ENCODE measurements at places on chromosomes 5 and 9.

DNA sequence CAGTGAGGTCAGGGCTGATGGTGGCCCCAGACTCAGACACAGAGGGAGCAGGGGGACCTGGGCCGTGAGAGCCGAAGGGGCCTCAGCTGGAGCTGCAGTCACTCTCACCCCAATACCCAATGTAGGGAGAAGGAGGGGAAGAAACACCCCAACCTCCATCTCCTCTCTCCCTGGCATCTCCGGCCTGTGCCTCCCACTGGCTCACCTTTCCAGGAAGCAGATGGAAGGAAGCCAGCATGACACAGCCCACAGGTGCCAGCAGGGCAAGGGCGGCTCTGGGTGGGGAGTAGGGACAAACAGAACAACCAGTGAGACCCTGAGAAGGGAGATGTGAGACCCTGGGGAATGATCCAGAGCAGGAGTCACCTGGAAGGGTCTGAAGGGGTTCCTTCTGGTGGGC lies 3.0 kb upstream of the CRB2 start:
- no peak for DNase-seq

- no peak for DNase-seq
Observed at GRCh38 chr9:36187414-36187813, 3.3 kb upstream of the CLTA start.

DNA sequence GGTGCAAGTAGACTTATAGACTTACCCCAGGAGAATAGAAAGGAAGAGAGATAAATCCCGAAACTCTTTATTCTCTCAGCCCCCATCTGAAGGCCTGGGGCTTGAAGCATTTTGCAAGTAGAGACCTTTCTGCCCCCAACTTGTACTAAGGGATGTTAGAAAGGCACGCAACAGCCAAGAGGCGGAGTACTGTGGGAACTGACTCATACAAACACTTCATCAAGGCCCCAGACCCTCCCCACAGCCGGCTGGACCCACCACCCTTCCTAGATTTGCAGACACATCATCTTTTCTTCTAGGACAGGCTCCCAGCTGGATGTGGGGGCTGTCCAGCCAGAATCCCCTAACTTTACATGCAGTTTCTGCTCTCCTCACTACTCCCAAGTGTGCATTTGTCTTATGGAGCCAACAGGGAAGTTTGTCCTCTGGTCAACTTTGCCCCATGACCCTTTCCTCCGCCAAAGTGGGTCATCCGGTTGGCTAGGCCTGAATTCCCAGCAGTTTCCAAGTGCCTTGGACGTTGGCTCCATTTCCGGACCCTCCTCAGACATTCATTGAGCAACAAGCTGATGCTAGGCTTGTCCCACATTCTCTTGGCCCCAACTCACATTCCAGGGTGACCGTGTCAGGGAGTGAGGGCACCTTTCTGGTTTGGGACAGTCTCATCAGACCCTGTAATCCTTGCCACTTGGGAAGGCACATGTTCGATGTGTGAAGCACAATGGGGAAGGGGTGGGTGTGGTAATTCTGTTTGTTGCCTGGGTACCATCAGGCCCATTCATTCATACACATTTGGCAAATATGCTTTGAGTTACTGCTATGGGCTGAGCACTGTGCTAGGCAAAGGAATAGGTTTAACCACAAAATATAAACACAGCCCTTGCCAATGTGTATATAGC lies 64.6 kb downstream of the ABLIM3 start:
- DNase-seq = no peak

DNA sequence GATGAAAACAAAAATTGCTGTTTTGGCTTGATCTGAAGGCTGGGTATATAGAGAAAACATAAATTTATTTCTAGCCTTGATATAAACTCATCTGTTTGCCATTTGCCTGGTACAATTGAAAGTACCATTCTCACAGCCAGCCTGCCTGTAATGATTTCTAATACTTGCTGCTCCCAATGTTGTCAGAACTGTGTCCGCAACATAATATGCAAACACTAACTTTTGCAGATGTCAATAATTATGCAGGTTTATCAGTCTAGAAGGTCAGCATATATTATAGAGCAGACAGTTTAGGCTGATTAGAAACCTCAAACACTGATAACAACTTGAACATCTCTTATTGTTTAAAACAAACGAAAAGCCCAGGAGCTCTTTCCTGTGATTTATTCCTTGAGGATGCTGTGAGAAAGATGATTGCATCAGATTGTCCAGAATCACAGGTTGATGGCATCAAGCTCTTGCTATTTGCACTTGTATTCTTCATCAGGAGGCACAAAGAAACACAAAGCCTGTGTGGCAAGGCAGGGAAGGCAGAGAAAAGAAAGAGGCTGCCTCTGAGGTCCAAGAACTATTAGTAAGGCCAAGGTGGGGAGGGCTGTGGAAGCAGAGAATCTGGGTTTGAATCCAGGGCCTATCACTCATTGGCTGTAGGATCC lies 21.4 kb upstream of the HMHB1 start:
- DNase-seq = no peak

GRCh38 chr5:77306531-77306930 lies 96.1 kb downstream of the PDE8B start:
- no peak for DNase-seq

- DNase-seq = no peak
Observed at GRCh38 chr9:74107692-74108091, 389.4 kb upstream of the RORB start.

GRCh38 chr9:126687930-126688461 lies 74.3 kb downstream of the LMX1B start:
- no peak for DNase-seq

- DNase-seq = no peak
Observed at GRCh38 chr5:78823196-78823595, 161.9 kb downstream of the ARSB start.

GRCh38 chr9:15720861-15721260 lies 168.0 kb downstream of the CCDC171 start:
- no peak for DNase-seq

GRCh38 chr9:70409800-70410199 lies 4.7 kb downstream of the KLF9 start:
- no peak for DNase-seq

- no peak for DNase-seq
Observed at GRCh38 chr5:38528162-38528703, 28.2 kb downstream of the LIFR start.

- DNase-seq = no peak
Observed at GRCh38 chr9:97556721-97557605, 55.5 kb downstream of the TMOD1 start.

DNA sequence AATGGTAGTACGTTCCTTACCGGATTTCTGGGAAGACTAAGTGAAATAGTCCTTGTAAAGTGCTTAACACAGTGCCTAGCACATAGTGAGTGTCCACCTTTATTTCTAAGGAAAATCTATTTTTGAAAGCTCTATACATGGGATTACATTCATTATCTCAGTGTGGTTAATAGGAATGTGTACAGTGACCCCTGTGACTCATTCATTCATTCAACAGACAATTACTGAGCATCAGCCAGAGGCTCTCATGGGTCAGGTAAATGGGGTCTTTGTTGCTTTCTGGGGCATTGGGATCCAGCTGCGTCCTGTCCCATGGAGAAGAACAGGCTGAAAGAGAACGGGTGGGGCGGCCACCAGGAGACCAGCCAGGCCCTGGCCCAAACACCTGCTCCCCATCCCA lies 226.2 kb upstream of the TBC1D2 start:
- DNase-seq = no peak

DNA sequence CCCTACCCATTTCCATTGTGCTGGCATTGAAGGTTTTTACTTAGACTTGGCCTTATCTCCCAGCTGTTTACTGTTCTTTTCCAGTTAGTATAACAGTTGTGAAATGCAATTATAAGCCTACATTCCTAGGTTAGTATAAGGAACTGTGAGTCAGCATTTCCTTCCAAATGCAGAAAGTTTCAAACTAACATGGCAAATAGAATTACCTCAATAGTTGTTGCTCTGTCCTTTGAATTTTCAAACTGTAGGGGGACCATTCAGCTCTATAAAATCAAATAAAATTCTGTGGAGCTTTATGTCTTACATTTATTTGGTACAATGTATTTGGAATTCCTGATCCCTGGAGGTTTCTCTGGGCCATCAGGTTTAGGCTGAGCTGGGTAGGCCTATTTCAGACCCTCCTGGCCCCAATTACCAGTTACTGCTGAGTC lies 47.2 kb downstream of the ARHGEF28 start:
- DNase-seq = peak; percentile 10

GRCh38 chr5:61964201-61964600 lies 341.8 kb upstream of the KIF2A start:
- DNase-seq = no peak

- no peak for DNase-seq
Observed at GRCh38 chr5:12095808-12096281, 191.6 kb upstream of the CTNND2 start.

- no peak for DNase-seq
Observed at GRCh38 chr5:170312666-170313065, 15.1 kb upstream of the LCP2 start.

DNA sequence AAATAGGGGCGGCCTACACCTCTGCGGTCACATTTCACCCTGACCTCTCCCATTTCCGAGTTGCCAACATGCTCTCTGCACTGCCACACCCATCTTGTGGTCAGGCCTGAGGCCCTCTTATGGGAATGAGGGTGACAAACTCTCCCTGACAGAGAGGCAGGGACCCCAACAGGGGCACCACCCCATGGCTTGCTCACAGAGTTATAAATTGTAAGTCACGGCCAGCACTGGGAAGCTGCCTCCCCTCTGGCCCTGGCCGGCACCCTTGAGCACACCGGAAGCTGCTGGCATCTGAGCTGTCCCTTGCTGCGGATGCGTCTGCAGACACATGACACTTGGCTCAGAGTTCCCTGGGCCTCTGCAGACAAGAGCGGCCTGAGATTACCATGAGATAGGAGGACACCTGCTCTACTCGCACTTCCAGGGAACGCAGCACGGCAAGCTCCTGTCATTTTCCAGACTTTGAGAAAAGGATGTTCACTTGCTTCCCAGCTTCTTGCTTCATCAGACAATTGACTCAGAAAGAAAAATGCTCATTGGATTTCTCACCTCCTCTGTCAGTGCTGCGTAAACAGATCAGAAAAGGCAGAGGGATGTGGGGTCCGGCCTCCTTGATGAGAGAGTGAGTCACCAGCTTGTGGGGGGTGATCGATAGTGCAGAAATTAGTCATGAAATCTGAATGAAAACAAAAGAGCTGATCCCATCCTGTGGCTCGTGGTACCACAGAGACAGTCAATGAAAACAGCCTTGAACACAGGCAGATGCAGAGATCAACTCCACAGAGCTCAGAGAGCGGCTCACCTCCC lies 269.8 kb downstream of the SYK start:
- DNase-seq = peak; percentile 83

DNA sequence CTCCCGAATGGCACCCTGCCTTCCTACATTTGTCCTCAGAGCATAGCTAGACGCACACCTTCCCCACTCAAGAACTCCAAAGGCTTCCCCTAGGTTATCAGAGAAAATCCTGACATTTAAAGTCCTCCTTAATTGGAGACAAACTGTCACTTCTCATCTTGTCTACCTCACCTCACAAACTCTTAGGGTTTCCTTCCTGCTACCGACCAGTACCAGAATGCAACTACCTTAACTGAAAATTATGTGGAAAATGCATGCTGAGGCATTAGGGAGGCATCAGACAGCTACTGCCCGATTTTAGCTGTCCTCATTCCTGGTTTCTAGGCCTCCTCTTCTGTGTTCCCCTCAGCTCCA lies 17.9 kb upstream of the TNIP1 start:
- DNase-seq = no peak

GRCh38 chr9:78210841-78211301 lies 25.0 kb upstream of the CEP78 start:
- DNase-seq = no peak

- DNase-seq = no peak
Observed at GRCh38 chr9:70746316-70746715, 331.9 kb upstream of the KLF9 start.

GRCh38 chr5:169374761-169375160 lies 73.8 kb upstream of the SLIT3 start:
- no peak for DNase-seq

DNA sequence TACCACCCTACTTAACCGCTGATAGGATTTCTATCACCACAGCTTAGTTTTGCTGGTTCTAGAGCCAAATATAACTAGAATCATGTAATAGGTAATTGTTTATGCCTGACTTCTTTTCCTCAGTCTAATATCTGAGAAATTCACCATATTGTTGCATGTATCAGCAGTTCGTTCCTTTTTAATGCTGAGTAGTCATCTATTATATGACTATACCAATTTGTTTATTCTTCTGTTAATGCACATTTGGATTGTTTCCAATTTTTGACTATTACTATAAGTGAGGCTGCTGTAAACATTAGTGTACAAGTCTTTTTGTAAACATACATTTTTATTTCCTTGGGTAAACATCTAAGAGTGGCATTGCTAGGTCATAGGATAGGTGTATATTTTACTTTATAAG lies 25.9 kb downstream of the CSNK1G3 start:
- DNase-seq = no peak

DNA sequence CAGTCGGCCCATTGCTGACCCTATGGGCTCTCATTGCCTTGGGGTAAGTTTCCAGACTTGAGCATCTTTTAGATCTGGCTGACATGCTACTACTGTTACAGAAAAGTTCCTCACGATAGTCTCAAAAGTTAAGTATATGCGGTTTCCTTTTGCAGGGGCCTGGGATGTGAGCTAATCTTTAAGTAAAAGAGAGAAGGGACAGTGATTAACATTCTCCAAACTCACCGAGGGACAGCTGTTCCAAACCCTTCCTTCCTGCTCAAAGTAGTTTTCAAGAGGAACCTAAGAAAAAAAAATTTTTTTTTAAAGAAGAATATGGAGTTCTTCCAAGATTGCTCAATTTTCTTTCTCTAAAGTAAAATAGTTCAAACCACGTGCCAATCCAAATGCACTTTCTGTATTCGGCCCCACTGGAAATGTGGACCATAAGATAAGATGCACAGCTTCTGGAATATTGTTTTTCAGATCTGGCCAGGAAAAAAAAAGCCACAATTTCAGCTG lies 168.0 kb upstream of the SPRY4 start:
- no peak for DNase-seq

DNA sequence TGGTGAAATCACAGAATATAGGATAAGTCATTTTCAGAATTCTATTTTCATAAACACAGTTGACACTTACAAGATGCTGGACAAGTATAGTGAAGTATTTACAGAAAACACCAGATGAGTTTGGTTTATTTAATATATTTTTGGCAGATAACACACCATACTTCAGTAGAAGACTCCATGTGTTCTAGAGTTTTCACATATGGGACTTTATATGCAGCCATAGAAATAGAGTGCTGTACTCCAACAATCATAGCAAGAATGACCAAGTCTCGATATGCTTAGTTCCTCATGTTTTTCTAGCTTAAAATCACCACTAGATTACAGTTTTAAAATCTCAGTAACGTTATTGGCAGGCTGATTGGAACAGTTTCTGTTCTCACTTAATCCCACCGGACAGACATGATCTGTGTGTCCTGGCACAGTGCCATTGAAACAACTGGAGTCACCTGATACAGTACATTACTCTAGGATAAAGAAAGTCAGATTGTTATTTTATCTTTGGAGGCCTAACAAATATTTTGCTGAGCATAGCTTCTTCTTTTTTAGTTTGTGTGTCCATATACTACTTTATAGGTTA lies 45.8 kb upstream of the ERBIN start:
- DNase-seq = no peak

Measured in H54 (cell line).